ENCODE measurements at places on chromosomes 11 and 22. TPM values are rescaled to one million over a fixed set of nuclear protein-coding genes. Genes with fewer than 3 reads are reported as not detected.
A peak's percentile ranks its signal among the peaks of the same experiment; 100 is the strongest.

DNA sequence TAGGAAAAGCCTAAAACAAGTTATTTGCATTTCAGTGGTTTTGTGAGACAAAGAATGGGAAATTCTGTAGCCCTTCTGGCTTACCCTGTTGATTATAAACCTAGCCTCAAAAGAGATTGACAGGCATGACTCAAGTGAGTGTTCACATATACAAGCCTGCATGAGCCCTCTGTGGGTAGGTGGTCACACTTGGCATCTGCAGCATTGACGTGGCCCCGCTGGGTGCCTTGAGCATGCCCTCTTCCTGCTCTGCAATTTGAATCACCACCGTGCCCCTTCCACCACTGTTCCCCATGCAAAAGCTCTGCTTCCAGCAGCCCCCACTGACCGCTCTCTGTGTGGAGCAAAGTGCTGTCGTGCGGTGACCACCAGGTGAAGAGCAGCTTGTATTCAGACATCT lies 21.0 kb upstream of the ADSL start:
- no peak for DNase-seq
- no peak overlapping the region for H3K27ac ChIP-seq
- peaks cover 52% of the 10 kb centered on the region for H3K36me3 ChIP-seq
- H3K4me1 ChIP-seq, result no peaks in the 10 kb centered on the region
- no peak overlapping the region for H3K4me3 ChIP-seq

- peak; percentile 77 for DNase-seq
- H3K27ac ChIP-seq, result no peak overlapping the region
- no peak overlapping the region for H3K4me3 ChIP-seq
- peaks cover 45% of the 10 kb centered on the region for H3K4me1 ChIP-seq
Observed at GRCh38 chr11:2816941-2817421, 68.6 kb downstream of the CDKN1C start.

The SYT8 gene
- 0.27 TPM for total RNA-seq

DNA sequence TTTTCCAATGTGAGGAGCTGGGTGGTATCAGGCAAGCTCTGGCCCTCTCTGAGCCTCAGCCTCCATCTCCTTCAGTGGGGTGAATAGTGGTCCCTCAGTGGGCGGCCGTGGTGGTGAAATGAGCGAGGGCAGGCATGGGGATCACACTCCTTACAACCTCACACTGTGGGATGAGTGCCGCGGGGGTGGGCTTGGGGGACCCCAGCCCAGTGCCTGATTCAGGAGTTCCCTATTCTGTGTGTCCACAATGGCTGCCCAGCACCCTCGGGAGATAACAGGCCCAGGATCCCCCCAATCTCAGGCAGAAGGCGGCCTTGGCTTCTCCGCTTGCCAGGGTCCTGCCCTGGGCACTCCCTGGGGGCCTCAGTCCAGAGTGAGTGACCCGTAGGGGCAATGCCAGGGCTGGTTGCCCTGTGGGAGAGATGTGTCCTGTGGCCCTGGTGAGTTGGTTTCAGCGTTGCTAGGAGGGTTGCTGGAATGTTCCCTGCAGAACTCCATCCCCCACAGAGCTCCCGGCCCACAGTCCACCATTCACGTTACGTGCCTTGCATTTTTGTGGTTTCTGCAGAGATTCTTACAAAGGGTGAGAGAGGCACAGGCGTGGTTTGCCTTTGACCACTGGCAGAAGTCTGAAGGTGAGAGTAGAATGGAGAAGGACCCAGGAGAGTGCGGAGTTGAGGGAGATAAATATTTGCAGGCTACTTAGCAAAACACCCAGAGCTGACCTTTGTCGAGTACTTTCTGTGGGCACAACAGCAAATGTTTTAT lies 2.9 kb downstream of the ALDH3B1 start:
- DNase-seq, result no peak
- peaks cover 69% of the 10 kb centered on the region for H3K4me1 ChIP-seq
- no peak overlapping the region for H3K27ac ChIP-seq
- no peaks in the 10 kb centered on the region for H3K36me3 ChIP-seq

DNA sequence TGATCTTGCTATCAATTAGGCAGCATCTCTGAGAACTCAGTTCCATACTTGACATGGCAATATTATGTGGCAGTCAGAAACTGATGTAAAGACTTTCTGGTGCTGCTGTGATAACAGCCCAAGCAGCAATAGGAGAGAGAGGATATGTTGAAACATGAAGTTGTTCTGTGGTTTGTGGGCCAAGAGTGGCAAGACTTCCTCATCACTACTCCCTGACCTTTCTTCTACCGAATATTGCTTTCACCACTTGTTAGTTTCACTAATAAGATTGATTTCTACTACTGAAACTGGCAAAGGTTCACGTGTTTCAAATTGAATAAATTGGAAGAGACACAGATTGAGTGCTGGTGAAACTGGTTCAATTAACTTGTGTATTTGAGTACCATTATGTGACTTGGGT lies 852.6 kb upstream of the RAG2 start:
- no peaks in the 10 kb centered on the region for H3K4me1 ChIP-seq
- H3K4me3 ChIP-seq, result no peak overlapping the region
- no peak for DNase-seq
- H3K36me3 ChIP-seq, result no peaks in the 10 kb centered on the region
- no peak overlapping the region for H3K27ac ChIP-seq

The BACE1 gene
- 16.6 TPM for total RNA-seq

- H3K27ac ChIP-seq, result no peak overlapping the region
- H3K36me3 ChIP-seq, result no peaks in the 10 kb centered on the region
- H3K4me1 ChIP-seq, result no peaks in the 10 kb centered on the region
- no peak overlapping the region for H3K4me3 ChIP-seq
- no peaks in the 10 kb centered on the region for H3K27me3 ChIP-seq
Observed at GRCh38 chr11:21687643-21688042, 505.2 kb upstream of the ANO5 start.

The MMP12 gene
- not detected for total RNA-seq

DNA sequence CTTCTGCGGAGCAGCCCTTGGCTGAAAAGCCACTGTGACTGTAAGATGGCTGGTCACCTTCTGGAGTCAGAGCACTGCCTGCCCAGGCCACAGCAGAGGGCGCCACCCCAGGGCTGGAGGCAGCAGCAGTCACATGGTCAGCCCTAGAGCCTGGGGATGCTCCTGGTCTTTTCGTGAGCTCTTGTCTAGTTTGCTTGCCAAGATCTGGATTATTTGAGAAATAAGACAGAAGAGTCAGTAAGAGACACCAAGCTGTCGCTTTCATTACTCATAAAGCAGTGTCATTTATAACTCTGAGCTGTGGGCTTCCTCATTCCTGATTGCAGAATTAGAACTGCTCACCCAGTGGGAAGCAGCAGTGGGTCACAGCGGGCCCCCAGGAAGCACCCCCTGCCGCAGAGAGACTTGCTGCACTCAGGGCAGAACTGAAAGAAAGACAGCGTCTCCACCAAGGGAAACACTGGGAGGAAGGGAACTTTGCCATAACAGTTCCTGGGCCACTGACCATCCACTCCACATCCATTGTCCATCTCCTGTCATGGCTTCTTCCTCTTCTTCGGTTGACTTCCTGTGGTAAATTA lies 56.7 kb downstream of the PPP6R2 start:
- H3K27ac ChIP-seq, result peak overlapping the region; percentile 59
- H3K36me3 ChIP-seq, result peaks cover 40% of the 10 kb centered on the region
- H3K4me1 ChIP-seq, result peaks cover 13% of the 10 kb centered on the region
- peak; percentile 69 for DNase-seq
- H3K4me3 ChIP-seq, result no peak overlapping the region

- peaks cover 16% of the 10 kb centered on the region for H3K4me1 ChIP-seq
- no peaks in the 10 kb centered on the region for H3K36me3 ChIP-seq
- no peak overlapping the region for H3K4me3 ChIP-seq
Observed at GRCh38 chr11:16195651-16196050, 160.7 kb downstream of the SOX6 start.

The CALCB gene
- 0.66 TPM for total RNA-seq

- peaks cover 2% of the 10 kb centered on the region for H3K27me3 ChIP-seq
- H3K4me1 ChIP-seq, result peaks cover 19% of the 10 kb centered on the region
- no peaks in the 10 kb centered on the region for H3K36me3 ChIP-seq
- peak overlapping the region; percentile 69 for H3K27ac ChIP-seq
- H3K4me3 ChIP-seq, result no peak overlapping the region
Observed at GRCh38 chr11:131888230-131888855, 517.9 kb downstream of the NTM start.

DNA sequence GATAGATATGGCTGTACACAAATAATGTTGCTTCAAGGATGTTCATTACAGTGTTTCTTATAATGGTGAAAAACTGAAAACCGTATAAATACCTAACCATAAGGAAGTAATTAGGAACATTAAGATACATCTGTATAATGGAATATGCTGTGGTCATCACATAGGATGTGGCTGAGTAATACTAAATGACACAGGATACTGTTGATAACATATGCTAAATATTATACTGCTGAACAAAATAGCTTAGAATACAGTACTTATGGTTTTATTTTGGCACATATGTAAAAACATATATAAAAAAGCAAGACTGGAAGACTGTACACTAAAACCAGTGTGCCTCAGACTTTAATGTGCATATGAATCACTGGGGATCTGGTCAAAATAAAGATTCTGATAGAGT lies 43.8 kb downstream of the FBXO7 start:
- H3K27ac ChIP-seq, result no peak overlapping the region
- no peak overlapping the region for H3K4me3 ChIP-seq
- DNase-seq, result no peak
- H3K36me3 ChIP-seq, result no peaks in the 10 kb centered on the region
- no peaks in the 10 kb centered on the region for H3K27me3 ChIP-seq
- H3K4me1 ChIP-seq, result no peaks in the 10 kb centered on the region

GRCh38 chr22:44642096-44642644 lies 59.8 kb upstream of the PRR5 start:
- H3K27me3 ChIP-seq, result peaks cover 6% of the 10 kb centered on the region
- no peak for DNase-seq
- H3K4me3 ChIP-seq, result no peak overlapping the region

DNA sequence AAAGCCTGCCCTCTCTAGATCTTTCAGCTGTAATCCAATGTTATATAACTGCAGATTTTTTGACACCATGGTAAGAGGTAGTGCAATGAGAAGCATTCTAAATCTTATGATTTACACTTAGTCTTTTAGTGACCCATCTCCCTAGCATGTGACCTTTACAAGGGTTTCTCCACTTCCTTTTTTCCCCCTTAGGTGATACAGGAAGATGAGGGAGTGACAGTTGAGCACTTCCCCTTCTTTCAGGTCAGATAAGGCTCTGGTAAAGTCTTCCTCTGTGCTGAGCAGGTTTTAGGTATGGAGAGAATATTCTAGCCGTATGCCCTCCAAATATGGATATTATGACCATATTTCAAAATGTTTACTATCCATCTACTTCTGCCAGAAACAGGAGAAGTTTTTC lies 753.6 kb downstream of the JRKL start:
- H3K27me3 ChIP-seq, result no peaks in the 10 kb centered on the region
- no peaks in the 10 kb centered on the region for H3K4me1 ChIP-seq
- DNase-seq, result no peak
- H3K27ac ChIP-seq, result no peak overlapping the region

GRCh38 chr11:78768971-78769370 lies 194.3 kb upstream of the NARS2 start:
- no peak overlapping the region for H3K27ac ChIP-seq
- DNase-seq, result peak; percentile 28
- H3K36me3 ChIP-seq, result peaks cover 8% of the 10 kb centered on the region
- H3K27me3 ChIP-seq, result no peaks in the 10 kb centered on the region

The ARAP1 gene
- 70.5 TPM for total RNA-seq

DNA sequence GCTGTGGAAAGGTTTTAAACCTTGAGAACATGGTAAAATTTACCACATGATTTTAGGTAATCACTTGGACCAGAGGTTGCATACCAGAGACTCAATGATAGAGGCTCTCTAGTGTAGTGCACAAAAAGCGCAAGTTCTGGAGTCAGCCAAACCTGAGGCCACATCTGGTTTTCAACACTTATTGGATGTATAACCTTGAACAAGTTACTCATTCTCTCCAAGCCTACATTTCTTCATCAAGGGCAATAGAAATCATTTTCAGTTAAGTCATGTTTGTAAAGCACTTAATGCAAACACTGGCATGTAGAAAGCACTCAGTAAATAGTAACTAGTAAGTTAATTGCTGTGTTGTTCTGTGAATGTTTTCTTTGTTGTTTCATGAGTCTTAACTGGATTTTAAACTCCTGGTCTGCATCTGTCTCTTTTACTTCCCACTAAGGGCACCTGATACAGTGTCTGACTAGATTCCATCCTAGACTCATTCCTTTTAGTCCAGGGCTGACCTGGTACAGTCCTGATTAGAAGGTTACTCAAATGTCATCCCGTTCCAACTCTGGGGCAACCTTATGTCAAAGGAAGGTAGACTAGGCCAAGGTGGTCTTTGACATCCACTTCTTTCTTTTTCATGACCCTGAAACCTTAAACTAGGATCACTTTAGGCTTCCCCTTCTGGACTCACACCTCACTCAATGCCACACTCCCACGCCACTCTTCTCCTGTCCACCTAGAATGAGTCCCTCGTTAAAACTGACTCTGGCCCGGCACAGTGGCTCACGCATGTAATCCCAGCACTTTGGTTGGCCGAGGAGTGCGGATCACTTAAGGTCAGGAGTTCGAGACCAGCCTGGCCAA lies 34.5 kb upstream of the EED start:
- H3K27ac ChIP-seq, result no peak overlapping the region
- H3K27me3 ChIP-seq, result no peaks in the 10 kb centered on the region
- no peak for DNase-seq
- H3K4me1 ChIP-seq, result peaks cover 2% of the 10 kb centered on the region
- H3K36me3 ChIP-seq, result no peaks in the 10 kb centered on the region

DNA sequence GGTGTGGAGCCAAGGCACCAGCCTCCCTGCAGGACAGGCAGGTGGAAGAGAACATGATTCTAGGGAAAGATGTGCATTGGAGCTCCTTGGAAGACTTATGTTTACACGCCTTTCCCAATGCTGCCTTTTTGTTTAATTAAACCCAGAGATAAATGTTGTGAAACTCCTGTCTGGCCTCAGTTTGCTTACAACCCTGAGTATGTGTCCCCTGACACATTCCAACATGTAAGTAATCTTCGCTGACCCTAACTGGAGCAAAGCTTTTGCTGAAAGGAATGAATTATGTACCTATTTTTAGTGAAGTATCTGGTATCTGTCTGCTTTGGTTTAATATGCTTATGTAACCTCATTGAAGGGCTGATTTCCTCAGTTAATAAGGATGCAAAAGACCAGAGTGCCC lies 56.7 kb downstream of the APIP start:
- H3K4me1 ChIP-seq, result peaks cover 7% of the 10 kb centered on the region
- no peak for DNase-seq
- H3K27ac ChIP-seq, result no peak overlapping the region
- H3K4me3 ChIP-seq, result no peak overlapping the region

- H3K4me3 ChIP-seq, result no peak overlapping the region
- peak; percentile 56 for DNase-seq
- H3K4me1 ChIP-seq, result peaks cover 37% of the 10 kb centered on the region
- H3K36me3 ChIP-seq, result no peaks in the 10 kb centered on the region
- peak overlapping the region; percentile 3 for H3K27ac ChIP-seq
Observed at GRCh38 chr22:23203452-23204124, 23.3 kb downstream of the BCR start.

The TBC1D22A gene
- total RNA-seq, result 8.0 TPM

- DNase-seq, result no peak
- peaks cover 82% of the 10 kb centered on the region for H3K4me1 ChIP-seq
- peaks cover 25% of the 10 kb centered on the region for H3K27me3 ChIP-seq
- no peak overlapping the region for H3K4me3 ChIP-seq
- no peak overlapping the region for H3K27ac ChIP-seq
- no peaks in the 10 kb centered on the region for H3K36me3 ChIP-seq
Observed at GRCh38 chr22:29707010-29707409, 12.8 kb upstream of the CABP7 start.

All from muscle of leg (tissue), 16 donors.